ENCODE measurements at places on chromosomes 13 and 19. TPM values are rescaled to one million over a fixed set of nuclear protein-coding genes. Genes with fewer than 3 reads are reported as not detected.

DNA sequence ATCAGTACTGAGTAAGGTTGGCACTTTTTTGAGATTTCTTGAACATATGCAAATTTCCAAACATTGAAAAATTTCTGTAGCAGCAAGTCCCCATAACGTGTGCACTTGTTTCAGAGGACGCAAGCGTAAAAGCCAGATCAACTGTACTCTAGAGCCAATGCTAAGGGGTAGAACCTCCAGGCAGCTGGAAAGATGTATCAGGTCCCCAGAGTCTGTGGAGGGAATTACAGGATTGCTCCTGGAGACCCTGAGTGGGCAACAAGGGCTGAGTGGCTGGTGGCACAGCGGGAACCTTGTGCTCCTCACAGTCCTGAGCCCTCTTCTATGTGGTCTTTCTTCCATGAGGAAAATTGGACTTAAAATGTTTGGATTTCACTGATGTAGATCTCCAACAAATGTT is 53.9 kb upstream of the AMER2 start:
- no peak for ATAC-seq

GRCh38 chr19:35560677-35561076 is 2.8 kb downstream of the ATP4A start:
- no peak for ATAC-seq

GRCh38 chr19:44308011-44308410 is 3.2 kb upstream of the ZNF235 start:
- ATAC-seq = no peak

- ATAC-seq = no peak
Measured at GRCh38 chr13:24280720-24281119, 28.7 kb upstream of the C1QTNF9 start.

- ATAC-seq = no peak
Measured at GRCh38 chr13:100443998-100444328, 144.6 kb downstream of the GGACT start.

DNA sequence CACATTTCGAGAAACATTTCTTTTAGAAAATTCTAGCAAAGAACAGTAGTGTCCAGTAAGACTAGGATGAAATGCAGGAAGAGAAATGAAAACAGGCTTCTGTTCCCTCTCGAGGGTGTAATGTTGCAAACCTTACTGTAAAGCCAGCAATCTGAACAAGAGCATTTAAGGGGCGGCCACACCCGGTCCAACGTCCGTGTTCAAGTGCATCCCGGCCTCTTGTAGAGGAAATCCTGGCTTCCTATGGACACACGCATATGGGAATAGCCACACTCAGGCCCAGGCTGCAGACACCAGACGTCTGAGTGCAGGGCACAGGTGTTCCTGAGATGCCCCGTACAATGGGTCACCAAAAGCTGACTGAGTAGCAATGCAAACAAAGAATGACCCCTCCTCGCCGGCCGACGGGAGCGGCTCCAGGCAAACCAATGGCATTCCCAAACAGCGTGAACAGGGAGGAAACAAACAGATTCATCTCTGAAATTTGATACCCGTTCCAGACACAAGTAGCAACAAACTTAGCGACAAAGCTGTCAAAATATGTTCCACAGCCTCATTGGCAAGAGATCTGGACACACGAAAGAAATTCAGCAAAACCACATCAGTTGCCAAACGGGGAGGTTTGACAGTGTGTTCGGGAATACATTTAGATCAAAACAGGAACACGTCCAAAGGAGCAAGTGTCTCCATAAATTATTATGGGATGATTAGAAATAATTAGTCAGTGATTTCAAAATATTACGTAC is 278.6 kb upstream of the TSHZ3 start:
- no peak for ATAC-seq

DNA sequence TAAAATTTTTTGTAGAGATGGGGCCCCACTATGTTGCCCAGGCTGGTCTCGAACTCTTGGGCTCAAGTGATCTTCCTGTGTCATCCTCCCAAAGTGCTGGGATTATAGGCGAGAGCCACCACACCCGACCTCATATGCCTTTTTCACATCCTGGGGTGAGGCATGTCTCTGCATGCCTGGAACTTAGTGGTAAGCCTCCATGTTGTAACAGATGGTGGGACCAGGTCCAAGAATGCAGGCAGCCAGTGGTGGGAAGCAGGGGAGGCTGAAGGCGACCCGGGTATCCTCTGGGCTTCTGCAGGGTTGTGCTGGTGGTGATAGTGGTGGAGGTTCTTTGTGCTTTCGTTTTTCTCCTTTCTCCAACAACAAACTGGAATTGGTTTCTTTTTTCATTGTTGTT is 30.1 kb upstream of the CCDC124 start:
- ATAC-seq = no peak

DNA sequence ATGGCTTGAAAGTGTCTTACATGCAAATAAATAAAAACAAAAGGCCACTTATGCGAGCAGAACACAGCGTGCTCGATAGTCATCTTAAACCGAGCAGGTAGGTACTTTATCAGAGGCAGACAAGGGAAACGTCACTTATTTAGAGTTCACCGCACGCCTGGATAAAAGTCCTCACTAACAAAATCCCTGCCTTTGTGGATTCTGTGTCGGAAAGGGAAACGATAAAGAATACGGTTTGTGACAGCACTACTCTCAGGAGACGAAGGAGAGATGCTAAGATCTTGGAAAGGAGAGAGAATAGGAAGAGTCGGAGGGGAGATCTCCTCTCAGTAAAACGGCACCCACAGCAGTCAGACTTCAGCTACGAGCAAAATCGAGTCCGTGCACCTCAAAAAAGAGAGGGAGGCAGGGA is 581 bp downstream of the RCBTB1 start:
- peak; percentile 1 for ATAC-seq

GRCh38 chr13:40422588-40423235 is 243.7 kb downstream of the FOXO1 start:
- ATAC-seq = no peak

- no peak for ATAC-seq
Measured at GRCh38 chr13:109779876-109780510, 6.4 kb downstream of the IRS2 start.

DNA sequence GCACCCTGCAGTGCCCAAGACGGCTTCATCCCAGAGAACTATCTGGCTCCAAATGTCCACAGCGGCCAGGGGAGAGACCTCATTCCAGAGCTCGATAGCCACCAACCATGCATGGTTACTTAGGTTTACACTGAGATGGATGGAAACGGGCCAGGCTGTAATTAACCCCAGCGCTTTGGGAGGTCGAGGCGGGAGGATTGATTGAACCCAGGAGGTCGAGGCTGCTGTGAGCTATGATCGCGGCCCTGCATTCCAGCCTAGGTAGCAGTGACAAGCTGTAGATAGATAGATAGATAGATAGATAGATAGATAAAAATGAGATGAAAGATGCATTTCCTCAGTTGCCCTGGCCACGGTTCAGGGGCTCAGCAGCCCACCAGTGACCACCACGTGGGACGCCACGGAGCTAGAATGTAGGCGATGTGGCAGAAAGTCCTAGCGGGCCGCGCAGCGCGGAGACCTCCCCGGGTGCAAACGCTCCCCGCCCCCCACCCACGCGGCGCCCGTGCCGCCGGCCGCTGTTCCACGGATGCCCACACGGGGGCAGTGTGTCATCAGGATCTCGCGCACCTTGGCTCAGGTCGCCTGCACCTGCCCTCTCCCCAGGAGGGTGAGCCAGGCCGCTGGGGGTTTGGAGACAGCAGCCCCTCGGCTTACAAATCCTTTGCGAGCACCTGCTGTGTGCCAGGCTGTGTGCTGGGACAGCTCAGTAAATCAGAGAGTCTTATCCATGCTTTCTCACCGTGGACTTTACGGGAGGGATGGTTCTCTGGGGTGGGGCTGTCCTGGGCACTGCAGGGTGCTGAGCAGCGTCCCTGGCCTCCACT is 13.5 kb upstream of the TLE5 start:
- peak; percentile 60 for ATAC-seq

DNA sequence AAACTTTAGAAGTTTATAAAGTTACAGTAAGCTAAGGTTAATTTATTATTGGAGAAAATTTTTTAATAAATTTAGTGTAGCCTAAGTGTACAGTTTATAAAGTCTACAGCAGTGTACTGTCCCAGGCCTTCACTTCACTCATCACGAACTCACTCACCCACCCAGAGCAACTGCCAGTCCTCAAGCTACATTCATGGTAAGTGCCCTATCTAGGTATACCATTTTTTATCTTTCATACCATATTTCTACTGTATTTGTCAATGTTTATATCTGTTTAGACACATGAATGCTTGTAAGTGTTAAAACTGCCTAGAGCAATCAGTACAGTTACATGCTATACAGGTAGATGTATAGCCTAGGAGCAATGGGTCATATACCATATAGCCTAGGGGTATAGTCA is 12.5 kb downstream of the INTS6 start:
- ATAC-seq = no peak

DNA sequence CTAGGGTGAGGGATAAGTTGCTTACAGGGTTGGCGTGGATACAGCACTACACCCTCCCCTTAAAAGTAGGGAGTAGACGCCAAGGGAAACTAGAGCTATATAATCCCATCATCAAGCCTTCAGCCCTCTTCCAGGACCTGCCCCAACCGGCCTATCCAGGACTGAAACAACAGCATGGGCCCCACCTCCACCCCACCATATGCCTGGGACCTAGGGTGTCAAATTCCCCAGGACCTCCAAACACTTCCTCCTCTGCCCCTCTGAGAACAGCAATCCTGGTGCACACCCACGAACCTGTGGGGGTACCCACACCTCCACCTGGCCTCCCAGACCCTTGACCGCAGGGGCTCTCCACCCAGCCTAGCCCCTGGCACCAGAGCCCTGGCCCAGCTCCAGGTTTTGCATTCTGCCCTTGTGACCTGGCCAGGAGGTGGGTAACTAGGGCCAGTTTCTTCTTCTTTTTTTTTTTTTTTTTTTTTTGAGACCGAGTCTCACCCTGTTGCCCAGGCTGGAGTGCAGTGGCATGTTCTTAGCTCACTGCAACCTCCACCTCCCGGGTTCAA is 1.4 kb upstream of the CYP2F1 start:
- ATAC-seq = no peak

- no peak for ATAC-seq
Measured at GRCh38 chr13:108851660-108852059, 222.2 kb downstream of the MYO16 start.

DNA sequence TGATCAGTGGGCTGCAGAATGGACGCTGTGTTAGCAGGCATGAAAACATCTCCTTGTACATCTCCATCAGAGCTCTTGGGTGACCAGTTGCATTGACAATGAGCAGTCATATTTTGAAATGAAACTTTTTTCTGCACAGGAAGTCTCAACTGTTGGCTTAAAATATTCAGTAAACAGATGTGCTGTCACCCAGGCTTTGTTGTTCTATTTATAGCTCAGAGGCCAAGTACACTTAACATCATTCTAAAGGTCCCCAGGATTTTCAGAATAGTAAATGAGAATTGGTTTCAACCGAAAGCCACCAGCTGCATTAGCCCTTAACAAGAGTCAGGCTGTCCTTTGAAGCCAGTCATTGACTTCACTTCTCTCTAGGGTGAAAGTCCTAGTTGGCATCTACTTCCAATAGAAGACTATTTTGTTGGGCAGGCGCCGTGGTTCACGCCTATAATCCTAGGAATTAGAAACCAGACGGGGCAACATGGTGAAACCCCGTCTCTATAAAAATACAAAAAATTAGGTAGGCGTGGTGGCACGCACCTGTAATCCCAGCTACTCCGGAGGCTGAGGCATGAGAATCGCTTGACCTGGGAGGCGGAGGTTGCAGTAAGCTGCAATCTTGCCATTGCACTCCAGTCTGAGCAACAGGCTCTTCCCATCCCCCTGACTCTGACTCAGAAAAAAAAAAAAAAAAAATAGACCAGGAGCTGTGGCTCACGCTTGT is 7.9 kb upstream of the PDE4A start:
- no peak for ATAC-seq

DNA sequence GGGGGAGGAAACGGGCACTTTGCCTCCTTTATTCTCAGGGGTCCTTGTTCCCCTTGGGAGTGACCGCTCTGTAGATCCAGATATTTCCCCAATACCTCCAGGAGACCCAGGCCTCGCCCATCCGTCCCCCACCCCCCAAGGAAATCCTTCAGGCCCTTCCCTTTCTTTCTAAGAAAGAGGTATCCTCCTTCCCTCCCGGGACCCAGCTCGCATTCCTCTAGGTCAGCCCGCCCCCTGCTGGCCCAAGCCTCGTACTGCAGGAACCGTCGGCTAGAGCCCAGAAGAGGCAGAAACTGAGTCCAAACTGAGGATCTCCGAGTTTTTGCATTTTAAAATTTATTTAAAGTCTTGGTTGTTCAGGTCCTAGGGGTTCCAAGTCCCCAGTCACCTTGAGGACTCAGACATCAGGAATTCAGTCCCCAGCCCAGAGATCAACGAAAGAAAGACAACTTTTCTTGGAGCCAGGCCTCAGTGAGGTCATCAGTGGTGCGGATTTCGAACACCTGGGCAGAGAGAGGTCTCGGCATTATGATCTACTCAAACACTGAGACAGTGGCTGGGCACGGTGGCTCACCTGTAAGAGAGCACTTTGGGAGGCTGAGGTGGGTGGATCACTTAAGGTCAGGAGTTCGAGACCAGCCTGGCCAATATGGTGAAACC is 7.5 kb upstream of the LRFN1 start:
- peak; percentile 79 for ATAC-seq

GRCh38 chr19:14103310-14103709 is 12.8 kb upstream of the SAMD1 start:
- ATAC-seq = no peak

DNA sequence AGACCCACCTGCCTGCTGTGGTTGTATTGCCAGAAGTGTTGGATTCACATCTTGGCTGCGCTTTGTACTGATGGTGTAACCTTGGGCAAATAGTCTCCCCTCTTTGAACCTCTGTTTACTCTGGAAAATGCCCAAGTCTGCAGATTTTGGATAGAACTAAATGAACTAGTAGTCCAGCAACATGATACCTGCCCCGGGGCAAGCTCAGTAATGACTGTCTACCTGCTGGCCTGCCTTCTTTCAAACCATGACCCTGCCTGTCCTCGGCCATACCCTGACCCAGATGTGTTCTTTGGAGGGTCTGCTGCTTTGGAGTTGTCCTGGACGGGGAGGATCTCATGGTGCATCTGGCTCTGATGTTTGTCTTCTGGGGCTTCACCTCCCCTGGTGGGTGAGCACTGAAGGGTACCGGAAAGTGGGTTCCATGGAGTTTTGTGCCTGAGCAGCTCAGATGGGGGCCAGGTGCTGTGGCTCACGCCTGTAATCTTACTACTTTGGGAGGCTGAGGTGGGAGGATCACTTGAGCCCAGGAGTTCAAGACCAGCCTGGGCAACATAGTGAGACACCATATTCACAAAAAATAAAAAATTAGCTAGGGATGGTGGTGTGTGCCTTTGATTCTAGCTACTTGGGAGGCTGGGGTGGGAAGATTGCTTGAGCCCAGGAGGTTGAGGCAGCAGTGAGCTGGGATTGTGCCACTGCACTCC is 59.5 kb downstream of the TNFRSF19 start:
- ATAC-seq = no peak

Gene CADM4
- total RNA-seq = 27.1 TPM

Gene FLT3LG
- total RNA-seq = 5.7 TPM

Gene AMER2
- total RNA-seq = 0.04 TPM

Gene ZNF600
- 5.3 TPM for total RNA-seq

Gene SYMPK
- total RNA-seq = 32.3 TPM

Gene NLRP11
- total RNA-seq = not detected

Gene CATSPERD
- 0.27 TPM for total RNA-seq

Gene CEACAM16
- total RNA-seq = not detected

All from gastroesophageal sphincter (tissue), 4 donors.